IgD-negative memory B cell (primary cell): ENCODE measurements at places on chromosomes 5 and 9. TPM values are rescaled to one million over a fixed set of nuclear protein-coding genes. Genes with fewer than 3 reads are reported as not detected.

MAP1B gene
- 0.10 TPM for polyA plus RNA-seq

ADAMTS13 gene
- 0.35 TPM for polyA plus RNA-seq

KIF20A gene
- polyA plus RNA-seq = not detected

PLEKHG4B gene
- not detected for polyA plus RNA-seq

MAMDC4 gene
- polyA plus RNA-seq = 0.11 TPM

PTGS1 gene
- 17.5 TPM for polyA plus RNA-seq
